ENCODE measurements at places on chromosomes 5 and 9. TPM values are rescaled to one million over a fixed set of nuclear protein-coding genes. Genes with fewer than 3 reads are reported as not detected.

- H3K36me3 ChIP-seq: no peaks in the 10 kb centered on the region
- no peaks in the 10 kb centered on the region for H3K27me3 ChIP-seq
- H3K4me3 ChIP-seq: no peak overlapping the region
These were observed 12.4 kb downstream of the MORN5 start for GRCh38 chr9:122172131-122172530.

Gene SLCO6A1
- total RNA-seq: not detected

- DNase-seq: no peak
- H3K27me3 ChIP-seq: no peaks in the 10 kb centered on the region
- H3K36me3 ChIP-seq: no peaks in the 10 kb centered on the region
- H3K27ac ChIP-seq: no peak overlapping the region
- H3K4me3 ChIP-seq: no peak overlapping the region
- H3K4me1 ChIP-seq: peaks cover 19% of the 10 kb centered on the region
These were observed 81.2 kb downstream of the ZCCHC7 start for GRCh38 chr9:37201581-37201980.

GRCh38 chr9:115952430-115953292 is 200.9 kb upstream of the PAPPA start:
- no peaks in the 10 kb centered on the region for H3K27me3 ChIP-seq
- no peak overlapping the region for H3K4me3 ChIP-seq
- no peak for DNase-seq
- no peaks in the 10 kb centered on the region for H3K4me1 ChIP-seq
- no peaks in the 10 kb centered on the region for H3K36me3 ChIP-seq

Gene PTBP3
- total RNA-seq: 117 TPM

- H3K27me3 ChIP-seq: no peaks in the 10 kb centered on the region
- no peak for DNase-seq
- H3K4me3 ChIP-seq: no peak overlapping the region
- H3K27ac ChIP-seq: no peak overlapping the region
These were observed 221.7 kb downstream of the FANCC start for GRCh38 chr9:95095641-95096355.

Gene RGMB
- 9.5 TPM for total RNA-seq

DNA sequence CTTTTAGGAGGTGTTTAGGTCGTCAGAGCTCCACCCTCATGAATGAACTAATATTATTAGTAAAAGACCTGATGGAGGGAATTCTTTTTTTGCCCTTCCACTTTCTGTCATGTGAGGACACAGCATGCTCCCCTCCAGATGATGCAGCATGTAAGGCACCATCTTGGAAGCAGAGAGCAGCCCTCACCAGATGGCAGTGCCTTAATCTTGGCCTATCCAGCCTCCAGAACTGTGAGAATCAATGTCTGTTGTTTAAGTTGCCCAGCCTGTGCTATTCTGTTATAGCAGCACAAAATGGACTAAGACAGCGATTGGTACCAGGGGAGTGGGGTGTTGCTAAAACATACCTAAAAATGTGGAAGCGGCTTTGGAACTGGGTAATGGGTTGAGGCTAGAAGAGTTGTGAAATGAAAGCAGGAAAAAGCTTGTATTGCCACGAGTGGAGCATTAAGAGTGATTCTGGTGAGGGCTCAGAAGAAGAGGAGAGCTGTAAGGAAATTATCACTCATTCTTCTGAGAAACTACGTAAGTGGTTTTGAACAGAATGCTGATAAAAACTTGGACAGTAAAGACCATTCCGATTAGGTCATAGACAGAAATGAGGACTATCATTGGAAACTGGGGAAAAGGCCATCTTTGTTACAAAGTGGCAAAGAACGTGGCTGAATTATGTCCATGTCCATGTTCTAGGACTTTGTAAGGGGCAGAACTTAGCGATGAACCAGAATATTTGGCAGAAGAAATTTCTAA is 28.6 kb downstream of the PTPDC1 start:
- H3K27ac ChIP-seq: no peak overlapping the region
- no peak for DNase-seq
- no peaks in the 10 kb centered on the region for H3K4me1 ChIP-seq
- H3K36me3 ChIP-seq: no peaks in the 10 kb centered on the region
- H3K4me3 ChIP-seq: no peak overlapping the region

DNA sequence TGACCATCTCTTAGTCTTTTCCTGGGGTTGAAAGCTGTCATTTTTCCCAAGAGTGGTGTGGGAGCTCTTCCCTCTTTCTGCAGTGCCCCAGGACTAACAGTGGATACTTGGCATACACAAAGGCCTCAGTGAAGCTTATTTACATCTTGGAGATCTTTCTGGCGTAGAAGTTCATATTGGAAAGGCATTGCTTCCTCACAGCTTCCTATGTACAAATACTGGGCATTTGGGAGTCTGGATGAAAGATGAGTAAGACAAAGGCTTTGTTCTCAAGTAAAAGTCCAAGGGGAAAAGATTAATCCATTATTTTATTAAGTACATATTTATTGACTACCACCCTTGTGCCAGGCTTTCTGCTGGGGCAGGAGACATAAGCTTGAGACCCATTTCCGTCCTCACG is 22.0 kb downstream of the MAP3K1 start:
- H3K27ac ChIP-seq: peak overlapping the region; percentile 42
- H3K4me3 ChIP-seq: no peak overlapping the region
- peaks cover 89% of the 10 kb centered on the region for H3K4me1 ChIP-seq
- no peaks in the 10 kb centered on the region for H3K36me3 ChIP-seq
- no peak for DNase-seq

- H3K4me1 ChIP-seq: no peaks in the 10 kb centered on the region
- H3K27ac ChIP-seq: no peak overlapping the region
- H3K4me3 ChIP-seq: no peak overlapping the region
- H3K27me3 ChIP-seq: no peaks in the 10 kb centered on the region
These were observed 88.6 kb downstream of the ANKRD31 start for GRCh38 chr5:75148051-75148450.

DNA sequence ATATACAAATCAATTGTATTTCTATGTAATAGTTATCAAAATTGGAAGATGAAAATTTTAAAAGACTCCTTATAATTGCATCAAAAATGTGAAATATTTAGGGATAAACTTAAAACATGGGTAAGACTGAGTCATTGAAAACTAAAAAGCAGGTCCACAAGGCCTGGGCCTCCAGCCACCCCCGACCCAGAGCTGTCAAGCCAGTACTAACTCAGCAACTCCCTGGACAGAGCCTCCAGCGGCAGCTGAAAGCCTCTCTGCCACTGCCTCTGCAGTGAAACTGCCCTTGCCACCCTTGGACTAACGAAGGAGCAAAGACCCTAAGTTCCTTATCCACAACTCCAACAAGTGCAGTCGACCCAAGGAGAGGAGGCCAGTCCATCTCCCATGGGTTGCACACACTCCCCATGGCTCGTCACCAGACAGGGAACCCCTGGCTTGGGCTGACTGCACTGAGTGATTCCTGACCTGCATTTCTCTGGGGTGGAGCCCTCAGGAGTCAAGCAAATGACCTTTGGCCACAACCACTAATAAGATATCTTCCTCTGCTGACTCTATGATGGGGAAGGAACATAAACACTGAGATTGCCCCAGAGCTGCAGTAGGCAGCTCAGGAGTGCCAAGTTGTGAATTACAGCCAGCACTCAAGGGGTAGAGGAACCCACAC is 20.5 kb downstream of the PTGER4 start:
- H3K4me3 ChIP-seq: no peak overlapping the region
- no peak overlapping the region for H3K27ac ChIP-seq
- H3K36me3 ChIP-seq: peaks cover 13% of the 10 kb centered on the region
- no peaks in the 10 kb centered on the region for H3K4me1 ChIP-seq
- no peaks in the 10 kb centered on the region for H3K27me3 ChIP-seq

DNA sequence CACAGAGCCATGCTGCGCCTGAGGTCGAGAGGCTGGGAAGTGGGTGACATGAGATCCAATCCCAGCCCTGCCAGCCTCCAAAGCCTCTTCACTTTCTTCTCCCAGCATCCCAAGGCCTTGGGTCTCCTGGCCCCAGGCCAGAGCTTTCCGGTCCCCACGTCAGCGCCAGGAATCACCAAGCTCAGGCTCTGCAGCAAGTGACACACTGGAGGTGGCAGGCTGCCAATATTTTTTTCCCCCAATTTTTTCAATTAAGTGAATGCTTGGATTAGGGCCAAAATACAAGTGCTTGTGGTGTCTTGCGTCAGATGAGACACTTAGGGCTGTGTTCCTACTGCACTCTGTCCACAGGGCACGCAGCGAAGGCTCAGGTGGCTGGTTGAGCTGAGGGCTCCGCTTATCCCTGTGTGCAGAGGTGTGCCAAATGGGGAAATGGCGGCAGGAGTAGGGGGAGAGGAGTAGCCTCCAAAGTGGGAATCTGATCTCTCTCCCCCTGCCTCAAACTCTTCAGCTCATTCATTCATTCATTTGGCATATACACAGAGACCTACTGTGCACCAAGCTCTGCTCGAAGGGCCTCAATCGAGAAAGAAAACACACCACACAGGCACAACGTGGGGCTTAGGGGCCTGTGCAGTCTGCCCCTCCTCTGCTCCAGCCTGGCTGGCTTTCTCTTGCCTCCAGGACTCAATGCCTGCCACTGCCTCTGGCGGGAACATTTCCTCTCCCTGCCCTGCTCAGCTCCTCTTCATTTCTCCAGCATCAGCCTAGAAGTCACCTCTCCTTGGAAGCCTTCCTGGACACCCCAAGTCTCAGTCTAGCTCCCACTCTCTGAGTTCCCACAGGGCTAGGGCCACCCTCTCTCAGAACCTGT is 16.6 kb downstream of the SH3PXD2B start:
- no peaks in the 10 kb centered on the region for H3K4me1 ChIP-seq
- H3K36me3 ChIP-seq: no peaks in the 10 kb centered on the region
- no peaks in the 10 kb centered on the region for H3K27me3 ChIP-seq
- no peak for DNase-seq
- no peak overlapping the region for H3K27ac ChIP-seq

- H3K27ac ChIP-seq: no peak overlapping the region
- no peak overlapping the region for H3K4me3 ChIP-seq
- H3K36me3 ChIP-seq: no peaks in the 10 kb centered on the region
- no peaks in the 10 kb centered on the region for H3K27me3 ChIP-seq
These were observed 345.8 kb upstream of the KLF9 start for GRCh38 chr9:70760228-70760627.

DNA sequence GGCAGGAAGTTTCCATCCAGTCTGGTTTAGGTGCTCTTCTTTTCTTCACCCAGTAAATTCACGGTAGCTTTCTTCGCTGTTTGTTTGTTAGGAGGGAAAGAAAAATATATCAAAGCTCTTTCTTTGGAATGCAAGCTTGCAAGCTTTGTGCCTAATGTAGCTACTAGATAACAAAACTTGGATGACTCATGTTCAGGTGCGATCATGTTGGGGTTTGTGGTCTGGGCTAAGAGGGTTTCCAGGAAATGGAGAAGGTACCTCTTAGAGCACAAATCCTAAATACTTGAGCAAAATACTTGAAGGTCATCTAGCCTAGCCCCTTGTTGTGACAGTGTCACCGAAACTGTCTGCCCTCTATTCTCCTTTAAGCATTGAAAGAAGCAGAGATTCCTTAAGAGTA is 17.7 kb downstream of the SRP19 start:
- H3K27me3 ChIP-seq: no peaks in the 10 kb centered on the region
- H3K27ac ChIP-seq: peak overlapping the region; percentile 15
- peaks cover 21% of the 10 kb centered on the region for H3K4me1 ChIP-seq
- no peak for DNase-seq
- peaks cover 3% of the 10 kb centered on the region for H3K36me3 ChIP-seq
- H3K4me3 ChIP-seq: peak overlapping the region; percentile 8
